Renal cortex interstitium (tissue), 15 donors: ENCODE measurements at places on chromosomes 6 and 20.

DNA sequence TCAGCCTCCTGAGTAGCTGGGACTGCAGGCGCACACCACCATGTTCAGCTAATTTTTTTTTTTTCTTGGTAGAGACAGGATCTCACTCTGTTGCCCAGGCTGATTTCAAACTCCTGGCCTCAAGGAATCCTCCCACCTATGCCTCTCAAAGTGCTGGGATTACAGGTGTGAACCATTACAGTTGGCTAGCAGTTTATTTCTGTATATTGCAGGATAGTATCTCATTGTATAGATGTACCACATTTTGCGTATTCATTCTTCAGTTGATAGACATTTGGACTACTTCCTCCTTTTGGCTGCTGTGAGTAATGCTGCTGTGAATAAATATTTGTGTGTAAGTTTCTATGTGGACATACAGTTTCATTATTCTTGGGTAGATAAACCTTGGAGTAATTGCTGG lies 32.9 kb downstream of the ASXL1 start:
- DNase-seq, result no peak

GRCh38 chr20:2142649-2143048 lies 41.0 kb downstream of the STK35 start:
- DNase-seq, result no peak

- DNase-seq, result no peak
These were observed 76.5 kb downstream of the STMND1 start for GRCh38 chr6:17178326-17178725.

DNA sequence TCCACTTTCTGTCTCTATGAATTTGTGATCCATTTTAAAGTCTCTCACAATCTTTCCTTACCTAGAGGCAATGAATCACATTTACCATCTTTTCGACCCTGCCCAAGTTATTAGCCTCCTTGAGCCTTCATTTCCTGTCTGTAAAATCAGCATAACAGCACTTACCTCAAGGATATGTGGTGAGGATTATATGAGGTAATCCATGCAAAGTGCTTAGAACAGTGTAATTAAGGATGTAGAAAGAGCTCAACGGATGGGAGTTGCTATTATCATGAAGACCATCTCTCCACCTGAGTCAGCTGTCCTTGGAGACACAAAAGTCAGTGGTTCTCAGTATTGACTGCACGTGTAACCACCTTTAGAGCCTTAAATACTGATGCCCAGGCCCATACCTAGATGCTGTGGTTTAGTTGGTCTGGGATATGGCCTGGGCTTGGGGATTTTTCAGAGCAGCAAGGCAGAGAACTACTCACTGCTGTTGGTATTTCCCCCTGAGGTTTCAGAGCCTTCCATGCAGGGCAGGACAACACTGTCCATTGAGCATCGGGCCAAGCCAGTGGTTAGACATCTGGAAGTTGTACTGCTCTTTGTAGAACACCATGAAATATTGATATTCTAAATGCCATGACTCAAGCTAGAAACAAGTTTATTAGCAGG lies 55.8 kb downstream of the LYRM2 start:
- no peak for DNase-seq

- DNase-seq, result no peak
These were observed 128.1 kb downstream of the ADAT2 start for GRCh38 chr6:143322386-143322785.

DNA sequence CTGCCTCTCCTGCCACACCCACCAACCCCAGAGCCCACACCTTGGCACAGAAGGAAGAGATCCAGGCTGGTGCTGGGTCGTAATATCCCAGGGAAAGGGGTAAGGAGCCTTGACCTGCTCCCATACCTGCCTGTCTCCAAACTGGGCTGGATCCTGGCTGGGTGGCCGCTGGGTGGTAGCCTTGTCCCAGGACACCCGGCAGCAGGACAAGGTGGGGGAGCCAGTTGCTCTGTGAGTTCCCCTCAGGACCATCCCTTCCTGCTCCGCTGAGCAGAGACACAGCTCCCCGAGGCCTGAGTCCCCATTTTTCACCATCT lies 58.8 kb downstream of the UBE2V1 start:
- no peak for DNase-seq

DNA sequence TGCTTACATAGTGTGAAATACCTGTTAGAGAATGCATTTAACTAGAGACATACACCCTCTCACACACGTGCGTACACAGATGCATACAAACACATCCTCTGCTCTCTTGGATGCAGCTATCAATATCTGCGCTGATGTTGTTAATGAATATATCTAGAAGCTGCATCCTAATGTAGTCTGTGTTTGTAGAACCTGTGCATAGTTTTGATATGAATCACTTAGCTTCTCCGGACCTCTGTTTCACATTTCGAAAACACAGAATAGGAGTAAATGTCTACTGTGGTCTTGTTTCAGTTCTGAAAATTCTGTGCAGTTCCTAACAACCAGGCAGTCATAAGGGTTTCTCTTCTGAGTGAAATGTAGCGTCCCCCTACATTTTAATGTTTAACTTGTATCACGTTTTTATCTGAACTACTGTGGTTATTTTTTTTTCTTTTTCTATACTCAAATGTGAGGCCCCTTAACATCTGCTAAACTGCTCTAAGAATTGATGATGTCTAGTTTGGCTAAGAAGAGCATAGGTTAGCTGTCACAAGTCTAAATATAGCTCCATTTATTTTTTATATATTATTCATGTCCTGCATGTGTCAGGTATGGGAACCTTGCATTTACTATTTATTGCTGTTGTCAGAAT lies 254.5 kb downstream of the TMEM242 start:
- DNase-seq, result no peak

- DNase-seq, result no peak
These were observed 370.2 kb downstream of the UTRN start for GRCh38 chr6:144655376-144655775.

- DNase-seq, result no peak
These were observed 37.0 kb upstream of the SOX4 start for GRCh38 chr6:21556511-21556910.

DNA sequence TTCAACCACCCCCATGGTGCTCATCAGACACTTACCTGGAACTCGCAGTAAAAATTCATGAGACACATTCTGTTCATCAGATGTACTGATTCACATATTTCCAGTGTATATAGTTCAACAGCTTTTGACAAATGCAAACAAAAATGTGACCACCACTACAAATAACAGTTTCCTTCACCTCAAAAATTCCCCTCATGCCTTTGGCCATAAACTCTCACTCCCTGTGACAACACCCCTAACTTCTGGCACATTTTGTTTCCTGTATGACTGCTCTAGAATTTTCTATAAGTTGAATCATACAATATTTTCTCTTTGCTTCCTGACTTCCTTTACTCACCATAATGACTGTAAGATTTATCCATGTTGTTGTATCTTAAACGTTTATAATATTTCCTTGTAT lies 63.7 kb downstream of the C6orf118 start:
- DNase-seq, result no peak

DNA sequence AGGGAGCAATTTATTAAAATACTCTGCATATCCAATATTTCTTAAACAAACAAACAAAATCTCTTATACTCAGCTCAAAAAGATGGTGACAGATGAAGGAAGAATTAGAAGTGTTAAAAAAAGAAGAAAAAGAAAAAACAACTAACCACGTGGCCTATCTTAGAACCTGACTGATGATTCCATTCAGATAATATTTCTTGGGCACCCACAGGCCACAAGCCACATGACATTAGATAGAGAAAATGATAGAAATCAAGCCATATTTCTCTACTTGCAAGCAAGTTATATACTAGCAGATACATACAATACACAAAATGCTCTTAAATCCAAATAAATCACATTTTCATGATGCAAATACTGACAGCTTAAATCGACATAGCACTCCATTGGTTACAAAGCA lies 14.5 kb upstream of the RAMACL start:
- DNase-seq, result no peak

DNA sequence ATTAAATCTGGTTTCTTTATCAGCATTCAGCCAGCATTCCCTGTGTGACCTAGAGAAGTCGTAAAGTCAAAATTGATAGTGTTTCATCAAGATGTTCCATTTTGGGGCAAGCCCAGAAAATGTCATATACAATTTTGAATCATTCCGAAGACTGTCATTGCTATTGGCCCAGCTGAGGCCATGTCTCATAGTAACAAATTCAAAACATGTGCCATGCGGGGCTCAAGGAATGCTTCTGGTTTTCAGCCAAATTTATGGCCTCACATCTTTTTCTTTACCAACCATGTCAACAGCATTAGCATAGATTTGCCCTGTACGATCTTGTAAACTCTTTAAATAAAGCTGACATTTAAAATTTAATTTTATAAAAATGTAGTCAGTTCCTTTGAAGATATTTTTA lies 314.7 kb downstream of the PAX1 start:
- DNase-seq, result no peak

- no peak for DNase-seq
These were observed 117.3 kb downstream of the CRYBG1 start for GRCh38 chr6:106477790-106478189.

- no peak for DNase-seq
These were observed 46.4 kb upstream of the CHD6 start for GRCh38 chr20:41664584-41664983.

- DNase-seq, result no peak
These were observed 103.0 kb downstream of the BCKDHB start for GRCh38 chr6:80209430-80209829.

DNA sequence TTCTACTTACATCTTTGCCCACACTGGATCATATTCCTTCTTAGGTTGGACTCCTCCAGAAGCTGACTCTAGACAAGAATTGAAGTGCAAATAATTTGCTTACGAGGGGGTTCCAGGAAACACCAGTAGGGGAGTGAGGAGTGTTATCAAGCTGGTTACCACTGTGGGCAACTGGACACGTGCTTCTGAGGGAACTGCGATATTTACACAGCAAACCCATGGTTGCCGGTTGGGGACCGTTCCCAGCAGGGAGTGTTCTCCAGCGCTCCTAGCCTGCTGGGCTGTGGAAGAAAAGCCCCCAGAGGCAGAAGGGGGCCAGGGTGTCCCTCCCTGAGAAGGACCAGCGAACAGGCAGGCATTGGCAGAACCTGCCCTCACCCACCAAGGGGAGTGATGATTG lies 21.7 kb downstream of the MDFI start:
- DNase-seq, result no peak

- no peak for DNase-seq
These were observed 61.5 kb downstream of the TRAM2 start for GRCh38 chr6:52515219-52515960.

GRCh38 chr6:156780962-156781853 lies 4.0 kb downstream of the ARID1B start:
- DNase-seq, result no peak

GRCh38 chr20:60752741-60753420 lies 499.2 kb upstream of the CDH4 start:
- DNase-seq, result no peak

DNA sequence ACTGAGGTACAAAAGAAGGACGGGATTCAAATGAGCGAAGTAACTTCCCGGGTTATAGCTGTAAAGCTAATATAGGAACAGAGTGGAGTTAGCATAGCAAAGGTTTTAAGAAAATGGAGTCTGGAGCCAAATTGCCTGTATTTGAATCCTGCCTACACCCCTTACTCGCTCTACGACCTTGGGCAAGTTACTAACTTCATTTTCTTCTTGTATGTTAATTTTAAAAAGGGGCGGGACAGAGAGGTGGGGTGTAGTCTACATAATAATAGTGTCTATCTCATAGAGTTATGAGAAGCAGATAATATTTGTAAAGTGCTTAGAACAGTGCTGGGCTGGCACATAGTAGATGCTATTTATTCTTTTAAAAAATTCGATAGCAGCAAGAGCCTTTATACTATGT lies 705 bp downstream of the ZSCAN23 start:
- DNase-seq, result no peak
